ENCODE measurements at places on chromosomes 5 and 9. TPM values are rescaled to one million over a fixed set of nuclear protein-coding genes. Genes with fewer than 3 reads are reported as not detected.

DNA sequence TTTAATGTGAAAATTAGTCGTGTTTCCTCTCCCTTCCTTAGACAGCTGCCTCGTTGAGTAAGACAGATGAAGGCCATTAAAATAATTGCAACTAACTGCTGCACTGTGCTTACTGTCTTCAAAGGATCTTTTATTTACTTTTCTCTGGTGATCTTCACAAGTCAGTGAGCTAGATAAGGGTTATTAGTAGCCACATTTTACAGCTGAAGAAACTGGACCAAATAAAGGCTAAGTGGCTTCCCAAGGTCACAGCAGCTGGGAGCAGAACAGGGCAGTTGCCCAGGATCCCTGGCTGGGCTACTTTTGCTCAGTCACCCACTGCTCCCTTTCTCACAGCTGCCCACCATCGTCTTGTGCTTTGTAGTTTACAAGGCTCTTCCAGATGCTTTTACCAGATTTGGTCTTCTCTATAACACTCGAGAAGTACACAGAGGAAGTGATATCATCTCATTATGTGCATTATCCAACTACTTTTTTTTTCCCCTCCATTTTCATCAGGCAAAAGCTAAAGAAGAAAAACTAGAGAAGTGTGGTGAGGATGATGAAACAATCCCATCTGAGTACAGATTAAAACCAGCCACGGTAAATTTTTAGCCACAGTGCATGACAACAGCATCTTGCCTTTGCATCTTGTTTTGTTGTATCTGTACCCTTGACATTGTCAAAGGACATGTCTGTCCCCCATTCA is 61.8 kb downstream of the ERAP1 start:
- DNase-seq: no peak

- DNase-seq: no peak
Observed at GRCh38 chr5:27389696-27390095, 351.3 kb upstream of the CDH9 start.

DNA sequence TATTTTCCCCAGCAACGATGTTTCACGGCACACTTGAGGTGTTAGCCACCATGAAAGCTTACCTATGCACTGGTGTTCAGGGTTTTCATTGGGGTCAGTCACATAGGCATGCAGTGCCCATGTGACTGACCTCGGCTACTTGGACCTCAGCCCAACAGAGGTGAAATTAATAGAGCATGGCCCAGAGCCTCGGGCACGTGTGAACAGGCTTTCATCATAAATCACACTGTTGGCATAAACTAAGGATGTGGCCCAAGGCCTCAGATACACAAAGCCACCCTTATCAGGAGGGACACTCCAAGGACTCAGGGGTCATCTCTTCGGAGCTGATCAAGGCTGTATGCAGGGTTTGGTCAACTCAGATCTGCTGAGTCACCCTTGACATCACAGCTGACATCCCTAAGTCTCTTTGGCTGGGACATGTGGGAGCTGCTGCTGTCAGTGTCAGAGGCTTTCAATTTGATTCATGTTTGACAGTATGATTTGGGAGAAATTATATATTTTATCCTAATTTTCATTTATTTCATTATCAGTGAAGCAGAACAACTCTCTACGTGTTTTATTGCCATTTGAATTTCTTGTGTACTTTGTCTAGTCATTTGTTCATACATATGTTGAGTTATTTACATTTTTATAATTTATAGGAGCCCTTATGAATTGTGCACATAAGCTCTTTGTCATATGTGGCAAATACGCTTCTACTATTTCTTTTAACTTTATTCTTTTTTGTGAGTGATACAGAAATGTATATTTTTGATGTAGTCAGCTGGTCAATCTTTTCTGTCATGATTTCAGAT is 59.7 kb upstream of the ANKRD33B start:
- DNase-seq: no peak

EGFLAM gene
- total RNA-seq: 13.5 TPM

ENTPD2 gene
- 0.16 TPM for total RNA-seq

PCDHAC2 gene
- 1.9 TPM for total RNA-seq

- DNase-seq: no peak
Observed at GRCh38 chr5:168667301-168667840, 88.2 kb upstream of the PANK3 start.

DNA sequence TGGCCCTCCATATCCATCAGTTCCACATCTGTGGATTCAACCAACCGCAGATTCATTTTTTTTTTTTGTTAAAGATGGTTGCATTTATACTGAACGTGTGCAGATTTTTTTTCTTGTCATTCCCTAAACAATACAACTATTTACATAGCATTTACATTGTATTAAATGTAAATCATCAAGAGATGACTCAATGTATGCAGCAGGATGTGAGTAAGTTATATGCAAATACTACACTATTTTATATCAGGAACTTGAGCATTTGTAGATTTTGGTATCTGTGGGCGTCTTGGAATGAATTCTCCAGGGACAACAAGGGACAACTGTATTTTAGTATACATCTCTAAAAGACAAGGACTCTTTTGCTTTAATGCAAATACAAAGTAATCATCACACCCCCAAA is 299.2 kb upstream of the ZNF608 start:
- no peak for DNase-seq

ADGRV1 gene
- 0.36 TPM for total RNA-seq

GPRIN1 gene
- total RNA-seq: 0.81 TPM

DNA sequence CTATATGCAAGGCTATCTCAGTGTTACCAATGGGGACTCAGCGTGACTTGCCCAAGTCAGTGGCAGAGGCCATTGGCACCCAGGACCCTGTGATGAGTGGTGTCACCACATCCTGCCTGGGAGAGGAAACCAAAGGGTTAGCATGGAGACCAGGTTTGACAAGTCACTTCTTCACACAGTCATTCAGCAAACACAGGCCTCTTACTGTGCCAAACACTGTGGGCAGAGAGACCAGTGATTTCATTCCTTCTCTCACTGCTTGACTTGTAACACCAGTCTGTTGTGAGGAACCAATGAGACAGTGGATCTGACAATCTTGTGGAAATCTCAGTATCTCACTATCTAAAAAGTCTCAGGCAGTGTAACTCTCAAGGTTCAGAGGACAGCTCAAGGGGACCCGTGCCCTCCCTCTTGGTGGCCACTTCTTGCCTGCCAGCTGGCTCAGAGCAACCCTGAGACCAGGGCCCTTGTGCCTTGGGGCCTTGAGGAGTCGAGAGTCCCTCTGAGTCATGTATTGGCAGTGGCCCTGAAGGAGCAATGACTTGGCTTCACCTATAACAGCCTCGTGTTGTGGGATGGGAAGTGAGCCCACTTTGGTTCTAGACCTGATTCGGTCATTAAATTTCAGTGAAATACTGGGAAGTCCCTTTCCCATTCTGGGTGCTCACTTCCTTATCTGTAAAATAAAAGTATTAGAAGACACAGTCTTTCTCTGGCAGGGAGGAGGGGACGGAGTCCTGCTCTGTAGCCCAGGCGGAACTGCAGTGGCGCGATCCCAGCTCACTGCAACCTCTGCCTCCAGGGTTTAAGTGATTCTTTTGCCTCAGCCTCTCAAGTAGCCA is 1.6 kb downstream of the FABP6 start:
- peak; percentile 76 for DNase-seq

DNA sequence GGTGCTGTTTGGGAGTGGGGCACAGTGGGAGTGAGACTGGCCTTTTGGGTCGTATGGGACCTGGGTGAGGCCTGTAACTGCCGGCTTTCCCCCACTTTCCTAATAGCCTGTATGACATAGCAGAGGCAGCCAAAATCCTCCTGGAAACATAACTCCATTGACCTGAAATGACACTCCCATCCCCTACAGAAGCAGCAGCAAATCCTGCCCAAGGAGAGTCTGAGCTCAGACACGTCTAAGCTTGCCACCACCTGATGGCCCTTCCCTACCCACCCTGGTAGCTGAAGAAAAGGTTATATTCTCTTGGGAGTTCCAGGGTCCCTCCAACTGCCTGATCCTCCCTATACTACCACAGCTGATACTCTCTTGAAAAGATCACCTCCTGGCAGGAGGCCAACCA is 179.8 kb upstream of the ARRDC3 start:
- DNase-seq: no peak

OR1K1 gene
- total RNA-seq: not detected

GRCh38 chr5:168770036-168770498 is 190.9 kb upstream of the PANK3 start:
- DNase-seq: no peak

DNA sequence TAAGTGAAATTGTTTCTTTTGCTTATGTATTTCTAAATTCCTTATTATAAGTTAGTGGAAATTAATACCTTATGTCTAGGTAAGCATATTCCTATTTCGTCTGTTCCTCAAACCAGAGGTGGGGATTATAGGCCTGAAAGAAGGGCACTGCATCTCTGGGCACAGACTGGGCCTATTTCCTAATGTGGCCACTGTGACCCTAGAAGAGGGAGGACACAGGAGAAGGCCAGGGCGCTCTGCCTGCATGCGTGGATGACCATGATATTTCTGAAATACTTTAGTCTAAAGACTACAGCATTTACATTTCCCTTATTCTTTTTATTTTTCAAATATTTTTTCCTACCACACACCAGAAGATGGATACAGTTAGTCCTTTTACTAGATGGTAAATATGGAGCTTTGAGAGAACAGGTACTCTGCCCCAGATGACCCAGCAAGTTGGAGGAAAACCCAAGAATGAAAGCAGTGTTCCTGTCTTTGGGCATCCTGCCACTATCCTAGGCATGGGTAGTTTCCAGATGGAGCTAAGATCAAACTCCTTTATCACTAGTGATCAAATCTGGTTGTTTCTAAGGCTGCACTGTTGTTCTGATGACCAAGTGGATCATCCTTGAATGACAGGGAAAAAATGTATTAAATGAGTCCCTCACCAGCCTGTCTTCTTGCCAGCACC is 27.8 kb downstream of the RUSC2 start:
- DNase-seq: no peak

- DNase-seq: no peak
Observed at GRCh38 chr9:89668866-89669246, 64.0 kb downstream of the GADD45G start.

CMBL gene
- total RNA-seq: 7.5 TPM

DNA sequence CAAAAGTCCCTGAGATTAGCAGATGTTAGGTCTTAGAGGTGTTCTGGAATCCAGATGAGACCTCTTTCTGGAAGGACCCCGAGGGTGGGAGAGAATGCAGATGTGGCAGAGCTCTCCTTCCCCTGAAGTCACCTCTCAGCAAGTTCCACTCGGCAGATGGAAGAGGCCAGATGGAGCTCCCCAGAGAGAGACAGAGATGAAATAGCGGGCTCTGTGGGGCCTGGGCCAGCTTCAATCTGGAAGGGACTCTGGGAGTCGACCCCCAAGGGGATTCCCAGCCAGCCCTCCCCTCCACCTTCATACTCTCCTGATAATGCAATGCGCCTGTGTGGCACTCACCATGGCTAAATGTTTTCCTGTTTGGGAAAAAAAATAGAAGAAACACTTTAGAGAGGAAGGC is 60.2 kb downstream of the WNK2 start:
- DNase-seq: no peak

NDST1 gene
- 74.0 TPM for total RNA-seq

- peak; percentile 95 for DNase-seq
Observed at GRCh38 chr9:127828262-127829031, 25.8 kb downstream of the FPGS start.

DNA sequence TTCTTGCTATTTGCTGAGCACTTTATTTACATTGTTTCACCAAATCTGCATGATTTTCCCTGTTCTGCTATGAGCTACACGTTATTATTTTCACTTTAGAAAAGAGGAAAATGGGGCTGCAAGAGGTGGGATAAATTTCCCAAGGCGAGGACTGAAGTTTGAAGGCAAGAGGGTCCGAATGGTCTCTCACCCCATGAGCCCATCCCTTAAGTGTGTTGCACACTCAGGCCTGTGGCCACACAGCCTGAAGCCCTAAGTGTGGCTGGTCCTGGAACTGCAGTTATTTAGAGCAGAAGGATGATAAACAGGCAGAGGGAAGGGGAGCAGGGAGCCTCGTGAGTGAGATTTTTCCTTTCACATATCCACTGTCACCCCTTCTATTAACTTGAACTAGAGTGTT is 7.8 kb downstream of the PDE8B start:
- no peak for DNase-seq

TMEM171 gene
- not detected for total RNA-seq

SPATA6L gene
- total RNA-seq: 3.8 TPM

DNA sequence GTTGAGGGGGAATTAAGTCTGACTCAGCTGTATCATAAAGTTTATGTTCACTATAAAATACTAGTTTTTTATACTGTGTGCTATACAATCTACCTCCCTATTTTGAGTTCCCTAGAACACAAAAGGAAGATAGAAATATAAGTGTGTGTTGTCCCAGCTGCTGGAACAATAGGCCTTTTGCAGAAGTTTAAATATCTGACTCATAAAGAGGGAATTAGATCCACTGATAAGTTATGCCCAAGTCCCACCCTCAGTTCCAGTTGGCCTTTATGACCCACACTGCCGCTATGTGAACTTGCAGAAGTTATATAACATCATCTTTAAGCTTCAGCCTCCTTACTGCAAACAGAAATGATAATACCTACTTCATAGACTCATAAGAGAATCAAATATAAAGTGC is 88.5 kb upstream of the DAB2 start:
- no peak for DNase-seq

- DNase-seq: no peak
Observed at GRCh38 chr5:28512648-28513047, 1474.3 kb upstream of the CDH9 start.

VAV2 gene
- 12.0 TPM for total RNA-seq
